ENCODE measurements at places on chromosomes 5 and 9. TPM values are rescaled to one million over a fixed set of nuclear protein-coding genes. Genes with fewer than 3 reads are reported as not detected.

Gene PLPP7
- not detected for total RNA-seq

Gene MAN2A1
- 32.6 TPM for total RNA-seq

Gene MLANA
- total RNA-seq = not detected

Gene TTC16
- 5.2 TPM for total RNA-seq

Gene LRRC70
- total RNA-seq = 1.2 TPM

Gene ABL1
- total RNA-seq = 30.8 TPM

Gene RICTOR
- total RNA-seq = 56.4 TPM

Gene WWC1
- total RNA-seq = not detected

Gene FOXD4L3
- total RNA-seq = not detected

Gene FGF10
- not detected for total RNA-seq

- H3K36me3 ChIP-seq = peaks cover 2% of the 10 kb centered on the region
- peaks cover 36% of the 10 kb centered on the region for H3K4me1 ChIP-seq
- peak within 1 kb of the TSS; percentile 74 for H3K4me3 ChIP-seq
- DNase-seq = peak; percentile 97
- H3K27ac ChIP-seq = peak within 1 kb of the TSS; percentile 86
Measured at GRCh38 chr5:149960272-149961185, at the start of gene SLC26A2. Gene SLC26A2 (plus strand): TSS chr5:149960758. CDS start chr5:149977653, 16,895 bp downstream.

- no peaks in the 10 kb centered on the region for H3K36me3 ChIP-seq
- DNase-seq = no peak
- no peak overlapping the region for H3K27ac ChIP-seq
- no peaks in the 10 kb centered on the region for H3K4me1 ChIP-seq
Measured at GRCh38 chr9:115540091-115540490, 422.1 kb upstream of the TNC start.

DNA sequence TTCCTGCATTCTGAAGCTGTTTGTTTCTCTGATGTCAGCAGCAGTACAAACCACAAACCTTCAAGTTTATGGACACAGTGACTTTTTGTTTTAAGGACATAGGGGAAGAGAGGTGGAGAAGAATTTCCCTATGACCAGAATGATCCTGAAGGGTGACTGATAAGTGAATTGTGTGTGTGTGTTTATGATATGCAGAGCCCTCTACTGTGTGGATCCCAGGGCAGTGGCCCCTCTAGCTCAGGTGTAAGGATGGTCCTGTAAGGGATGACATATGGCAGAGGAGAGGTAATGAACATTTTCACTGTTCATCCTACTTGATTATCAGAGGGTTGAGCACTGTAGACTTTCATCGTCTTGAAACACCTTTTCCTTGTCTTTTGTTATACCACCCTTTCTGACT is 30.6 kb upstream of the TMED7 start:
- H3K4me3 ChIP-seq = no peak overlapping the region
- H3K36me3 ChIP-seq = no peaks in the 10 kb centered on the region
- peaks cover 33% of the 10 kb centered on the region for H3K27me3 ChIP-seq
- H3K4me1 ChIP-seq = no peaks in the 10 kb centered on the region
- H3K27ac ChIP-seq = no peak overlapping the region

- no peak for DNase-seq
- H3K27ac ChIP-seq = no peak overlapping the region
- peaks cover 28% of the 10 kb centered on the region for H3K4me1 ChIP-seq
Measured at GRCh38 chr5:102753889-102754766, 977 bp upstream of the PAM start.

DNA sequence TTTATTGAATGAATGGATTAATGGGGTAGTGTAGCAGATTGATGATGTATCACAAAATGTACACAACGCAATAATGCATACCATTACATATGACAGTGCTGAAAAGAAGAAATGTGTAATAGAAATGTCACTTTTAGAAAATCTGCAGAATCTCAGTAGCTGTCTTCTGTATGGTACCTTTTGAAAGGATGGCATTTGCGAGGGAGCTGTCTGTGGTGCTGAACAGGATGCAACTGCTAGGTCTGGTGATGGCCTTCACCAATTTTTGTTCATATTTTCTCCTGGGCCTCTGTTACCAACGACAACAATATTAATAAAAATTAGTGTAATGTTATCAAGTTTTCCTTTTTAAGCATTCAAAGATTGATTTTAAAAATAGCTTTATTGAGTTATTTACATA is 36.2 kb upstream of the OTULIN start:
- no peak overlapping the region for H3K4me3 ChIP-seq
- H3K4me1 ChIP-seq = no peaks in the 10 kb centered on the region
- peak; percentile 66 for DNase-seq
- H3K27ac ChIP-seq = no peak overlapping the region

DNA sequence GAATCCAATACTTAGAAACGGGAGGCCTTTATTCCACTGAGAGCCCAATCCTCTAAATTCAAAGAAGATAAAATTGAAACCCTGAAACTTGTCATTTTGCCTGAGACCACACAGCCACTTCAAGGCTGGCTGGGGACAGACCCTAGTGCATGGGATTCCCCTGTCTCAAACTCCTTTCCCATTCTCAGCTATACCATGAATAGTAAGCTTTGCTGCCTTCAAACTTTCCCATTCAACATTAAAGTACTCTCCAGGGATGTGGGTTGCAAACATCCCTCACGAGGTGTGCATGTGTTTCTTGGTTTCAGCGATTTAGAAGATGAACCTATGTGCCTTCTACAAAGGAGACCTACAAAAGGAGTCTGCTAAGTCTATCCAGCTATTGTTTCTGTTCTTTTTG is 64.6 kb downstream of the GABRB2 start:
- no peaks in the 10 kb centered on the region for H3K27me3 ChIP-seq
- H3K4me3 ChIP-seq = no peak overlapping the region
- H3K36me3 ChIP-seq = no peaks in the 10 kb centered on the region
- no peaks in the 10 kb centered on the region for H3K4me1 ChIP-seq
- no peak overlapping the region for H3K27ac ChIP-seq

DNA sequence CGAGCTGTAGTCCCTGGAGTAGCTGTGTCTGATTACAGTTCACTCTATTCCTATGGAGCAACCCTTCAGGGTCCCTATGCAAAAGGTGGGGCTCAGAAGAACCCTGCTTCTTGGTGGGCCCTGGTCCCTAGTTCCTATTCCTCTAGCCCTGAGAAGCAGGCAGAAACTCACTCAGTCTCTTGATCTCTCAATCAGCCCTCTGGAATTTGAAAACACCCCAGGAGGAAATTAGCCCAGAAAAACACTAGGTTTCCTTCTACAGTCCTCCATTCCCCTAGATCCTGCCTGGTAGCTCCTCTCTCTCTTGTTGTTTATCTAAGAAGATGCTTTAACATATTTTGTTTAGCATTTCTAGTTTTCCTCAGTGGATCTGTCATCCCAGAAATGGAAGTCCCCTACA is 7.6 kb downstream of the RGS3 start:
- H3K36me3 ChIP-seq = no peaks in the 10 kb centered on the region
- H3K27ac ChIP-seq = no peak overlapping the region
- no peak overlapping the region for H3K4me3 ChIP-seq
- H3K27me3 ChIP-seq = no peaks in the 10 kb centered on the region
- no peaks in the 10 kb centered on the region for H3K4me1 ChIP-seq

- H3K27me3 ChIP-seq = no peaks in the 10 kb centered on the region
- DNase-seq = no peak
Measured at GRCh38 chr5:124157320-124157719, 589.1 kb downstream of the ZNF608 start.

- H3K27me3 ChIP-seq = peaks cover 14% of the 10 kb centered on the region
- no peak overlapping the region for H3K27ac ChIP-seq
- no peaks in the 10 kb centered on the region for H3K4me1 ChIP-seq
- H3K36me3 ChIP-seq = no peaks in the 10 kb centered on the region
- H3K4me3 ChIP-seq = no peak overlapping the region
Measured at GRCh38 chr5:158126442-158127405, 267.8 kb upstream of the CLINT1 start.

- H3K4me1 ChIP-seq = no peaks in the 10 kb centered on the region
- no peak for DNase-seq
- H3K27ac ChIP-seq = no peak overlapping the region
- H3K27me3 ChIP-seq = no peaks in the 10 kb centered on the region
- H3K36me3 ChIP-seq = no peaks in the 10 kb centered on the region
Measured at GRCh38 chr5:4142842-4143241, 547.2 kb downstream of the IRX1 start.

DNA sequence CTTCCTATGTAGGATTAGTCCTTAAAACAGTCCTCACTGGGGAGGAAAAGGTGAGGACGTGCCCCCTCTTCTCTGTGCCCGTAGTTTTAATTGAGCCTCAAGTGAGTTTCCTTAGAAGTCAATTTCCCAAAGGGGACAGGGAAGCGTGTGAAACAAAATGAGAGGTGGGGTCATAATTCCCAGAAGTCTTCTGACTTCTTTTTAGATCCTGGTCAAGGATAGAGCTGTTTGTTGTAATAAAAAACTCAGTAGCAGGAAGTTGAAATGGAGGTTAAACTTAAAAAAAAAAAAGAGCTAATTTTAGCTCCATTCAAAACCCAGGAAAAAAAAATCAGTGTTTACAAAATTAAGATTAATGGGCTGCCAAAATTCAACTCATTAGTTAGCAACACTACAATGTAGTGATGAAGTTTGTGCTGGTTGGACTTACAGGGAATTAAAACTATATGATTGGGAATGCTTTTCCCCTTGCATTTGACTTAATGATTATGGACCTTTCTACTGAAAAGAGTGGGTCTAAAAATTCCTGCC is 158.3 kb upstream of the MEF2C start:
- H3K36me3 ChIP-seq = no peaks in the 10 kb centered on the region
- no peaks in the 10 kb centered on the region for H3K27me3 ChIP-seq
- peaks cover 3% of the 10 kb centered on the region for H3K4me1 ChIP-seq
- no peak overlapping the region for H3K4me3 ChIP-seq
- no peak for DNase-seq

DNA sequence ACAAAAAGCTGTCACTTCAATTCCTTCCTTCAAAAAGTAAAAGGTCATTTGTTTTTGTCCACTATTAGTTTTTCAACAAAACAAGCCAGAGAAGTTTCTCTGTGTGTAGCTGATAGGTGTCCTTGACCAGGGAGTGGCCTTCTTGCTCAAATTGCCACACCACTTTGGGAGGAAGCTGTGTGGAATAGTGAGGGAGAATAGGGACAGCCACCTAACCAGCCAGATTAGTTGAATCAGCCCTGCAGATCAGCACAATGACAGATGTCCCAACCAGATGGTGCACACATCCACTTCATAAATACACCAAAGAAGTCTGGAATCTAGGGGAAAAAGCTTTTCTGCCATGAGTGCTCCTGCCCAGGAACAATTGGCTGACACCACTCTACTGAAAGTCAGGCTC is 37.2 kb downstream of the NREP start:
- DNase-seq = no peak
- H3K27ac ChIP-seq = no peak overlapping the region
- no peak overlapping the region for H3K4me3 ChIP-seq
- H3K27me3 ChIP-seq = peaks cover 3% of the 10 kb centered on the region
- no peaks in the 10 kb centered on the region for H3K36me3 ChIP-seq
- H3K4me1 ChIP-seq = no peaks in the 10 kb centered on the region

DNA sequence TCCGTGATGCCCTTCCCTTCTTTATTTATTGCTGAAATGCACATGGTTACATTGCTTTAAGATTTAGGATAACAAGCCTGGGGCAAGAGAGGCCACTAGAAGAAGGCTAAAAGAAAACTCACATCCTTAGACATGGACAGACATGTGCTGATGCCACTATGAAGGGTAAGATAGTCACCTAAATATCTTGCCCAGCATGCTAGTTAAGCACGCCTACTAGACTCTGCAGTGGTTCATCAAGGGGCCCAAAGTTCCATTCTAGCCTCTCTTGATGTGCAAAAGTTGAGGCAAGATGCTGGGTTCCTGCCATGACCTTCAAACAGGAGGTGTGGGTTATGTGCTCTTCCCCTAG is 49.3 kb downstream of the GRAMD2B start:
- no peak overlapping the region for H3K4me3 ChIP-seq
- no peaks in the 10 kb centered on the region for H3K27me3 ChIP-seq
- peaks cover 7% of the 10 kb centered on the region for H3K36me3 ChIP-seq
- no peaks in the 10 kb centered on the region for H3K4me1 ChIP-seq

- H3K4me3 ChIP-seq = no peak overlapping the region
- peak; percentile 14 for DNase-seq
- no peaks in the 10 kb centered on the region for H3K4me1 ChIP-seq
- H3K27me3 ChIP-seq = peaks cover 8% of the 10 kb centered on the region
- no peaks in the 10 kb centered on the region for H3K36me3 ChIP-seq
Measured at GRCh38 chr9:126147936-126148870, 178.4 kb upstream of the MVB12B start.

- H3K27me3 ChIP-seq = no peaks in the 10 kb centered on the region
- H3K4me1 ChIP-seq = no peaks in the 10 kb centered on the region
- H3K36me3 ChIP-seq = no peaks in the 10 kb centered on the region
- DNase-seq = no peak
Measured at GRCh38 chr9:38724754-38725153, 4.8 kb upstream of the FAM240B start.

- no peak for DNase-seq
- no peak overlapping the region for H3K4me3 ChIP-seq
- H3K36me3 ChIP-seq = no peaks in the 10 kb centered on the region
- H3K27me3 ChIP-seq = no peaks in the 10 kb centered on the region
- H3K4me1 ChIP-seq = no peaks in the 10 kb centered on the region
- no peak overlapping the region for H3K27ac ChIP-seq
Measured at GRCh38 chr5:7016999-7017747, 303.9 kb downstream of the TENT4A start.

- no peaks in the 10 kb centered on the region for H3K27me3 ChIP-seq
- H3K4me3 ChIP-seq = no peak overlapping the region
- peaks cover 35% of the 10 kb centered on the region for H3K36me3 ChIP-seq
- H3K4me1 ChIP-seq = peaks cover 43% of the 10 kb centered on the region
Measured at GRCh38 chr9:129632460-129632859, 6.5 kb downstream of the NTMT1 start.

DNA sequence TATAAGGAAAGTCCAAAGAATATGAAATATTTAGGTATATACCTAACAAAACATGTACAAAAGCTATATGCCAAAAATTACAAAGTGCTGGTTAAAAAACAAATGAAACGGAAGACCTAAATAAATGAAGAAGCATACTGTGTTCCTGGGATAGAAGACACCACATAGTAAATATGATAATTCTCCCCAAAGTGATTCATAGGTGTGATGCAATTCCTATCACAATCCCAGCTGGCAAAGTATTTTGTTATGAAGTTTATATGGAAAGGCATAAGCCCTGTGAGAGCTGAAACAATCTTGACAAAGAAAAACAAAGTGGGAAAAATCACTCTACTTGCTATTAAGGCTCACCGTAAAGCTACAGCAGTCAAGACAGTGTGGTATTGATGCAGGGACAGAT is 2.6 kb upstream of the SMIM23 start:
- no peak overlapping the region for H3K4me3 ChIP-seq
- H3K4me1 ChIP-seq = no peaks in the 10 kb centered on the region
- no peak overlapping the region for H3K27ac ChIP-seq
- no peaks in the 10 kb centered on the region for H3K36me3 ChIP-seq
